ENCODE measurements at places on chromosomes 16 and 17.

GRCh38 chr17:18314059-18314730, 599 bp downstream of the TOP3A start:
- DNase-seq = no peak

DNA sequence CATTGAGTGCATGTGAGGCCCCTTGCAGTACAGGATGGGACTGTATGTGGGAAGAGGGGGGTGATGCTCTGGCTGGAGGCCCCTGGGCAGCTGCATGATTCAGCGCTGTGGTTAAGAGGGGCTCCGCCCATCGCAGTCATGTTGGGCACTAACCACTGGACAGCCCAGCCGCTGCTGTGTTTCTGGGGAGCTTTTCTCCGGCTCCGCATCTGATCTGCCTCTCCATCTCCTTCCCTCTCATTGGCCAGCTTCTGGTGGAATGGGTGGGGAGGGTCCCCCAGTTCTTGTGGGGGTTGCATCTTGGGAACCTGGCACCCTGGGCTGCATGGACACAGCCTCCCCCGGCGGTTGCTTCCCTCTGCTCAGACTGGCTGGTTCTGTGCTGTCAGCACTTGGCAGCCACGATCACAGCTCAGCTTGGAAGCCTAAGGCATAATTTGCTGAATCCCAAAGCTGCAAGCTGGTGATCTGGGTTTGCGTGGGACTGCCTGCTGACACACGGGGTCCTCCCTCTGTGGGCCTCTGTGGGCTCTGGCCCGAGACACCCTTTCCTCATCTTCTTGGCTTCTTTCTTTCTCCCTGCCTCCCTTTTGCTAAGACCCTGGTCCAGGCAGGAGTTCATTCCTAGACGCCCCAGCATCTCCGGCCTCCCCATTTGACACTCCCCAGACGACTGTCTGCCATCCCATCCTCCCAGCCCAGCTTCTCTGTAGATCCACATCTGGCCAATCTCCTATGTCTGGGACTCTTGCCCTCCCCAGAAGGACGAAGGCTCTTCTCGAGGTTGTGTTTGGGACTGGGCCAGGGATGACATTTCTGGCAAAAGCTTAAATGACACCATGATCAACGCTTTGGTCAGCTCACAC, 168.3 kb downstream of the SEC14L1 start:
- DNase-seq = no peak

- no peak for DNase-seq
Measured at GRCh38 chr16:6803176-6803575, 529.5 kb upstream of the RBFOX1 start.

DNA sequence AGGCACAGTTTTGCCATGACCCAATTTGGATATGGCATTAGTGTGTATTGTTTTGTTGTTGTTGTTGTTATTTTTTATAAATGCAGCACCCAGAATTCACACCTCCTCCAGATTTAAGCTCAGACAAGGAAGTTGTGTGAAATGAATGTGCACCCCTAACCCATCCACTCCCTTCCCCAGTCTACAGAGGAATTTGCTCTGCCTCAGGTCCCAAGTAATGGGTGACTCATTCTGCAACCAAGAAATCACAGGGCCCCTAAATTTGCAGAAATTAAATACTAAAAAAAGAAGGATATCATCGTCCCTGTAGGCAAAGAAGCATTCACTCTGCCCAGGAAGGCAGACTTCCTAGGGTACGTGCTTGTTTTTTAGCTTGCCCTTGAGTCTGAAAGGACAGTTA, 62.3 kb downstream of the CLEC16A start:
- DNase-seq = no peak

- DNase-seq = no peak
Measured at GRCh38 chr17:50918071-50918932, 52.1 kb upstream of the TOB1 start.

DNA sequence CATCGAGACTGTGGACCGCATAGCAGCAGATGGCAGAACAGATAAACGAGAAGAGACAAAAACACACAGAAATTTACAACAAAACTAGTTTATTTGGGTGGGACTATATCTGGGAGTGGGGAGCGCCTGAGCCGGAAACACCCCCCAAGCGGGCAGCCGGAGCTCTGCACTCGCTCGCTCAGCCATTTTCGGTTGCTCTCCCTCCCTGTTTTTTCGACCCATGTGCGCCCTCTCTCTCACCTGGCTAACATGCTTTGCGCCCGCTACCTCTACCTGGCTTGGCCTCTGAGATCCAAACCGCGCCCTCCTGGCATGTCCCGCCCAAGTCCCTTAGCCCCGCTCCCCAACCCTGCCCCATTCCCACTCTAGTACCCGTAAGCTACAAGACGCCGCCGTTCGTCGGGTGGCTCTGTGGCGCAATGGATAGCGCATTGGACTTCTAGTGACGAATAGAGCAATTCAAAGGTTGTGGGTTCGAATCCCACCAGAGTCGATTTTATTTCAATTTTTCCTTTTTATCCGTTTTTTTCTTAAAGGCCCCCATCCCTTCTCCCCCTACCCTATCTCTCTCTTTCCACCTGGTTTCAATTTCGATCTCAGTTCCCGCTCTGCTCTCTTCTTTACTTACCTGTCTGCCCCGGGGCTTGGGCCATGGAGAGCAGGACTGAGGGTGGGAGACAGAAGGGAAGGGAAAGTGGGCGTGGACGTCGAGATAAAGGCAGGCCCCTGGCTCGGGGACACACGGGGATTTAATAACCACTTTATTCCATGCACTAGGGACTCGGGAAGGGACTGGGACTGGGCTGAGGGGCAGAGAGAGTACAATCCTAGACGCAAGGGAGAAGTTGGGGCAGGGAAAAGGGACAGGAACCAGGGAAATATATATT, 2.4 kb upstream of the ALOXE3 start:
- no peak for DNase-seq

DNA sequence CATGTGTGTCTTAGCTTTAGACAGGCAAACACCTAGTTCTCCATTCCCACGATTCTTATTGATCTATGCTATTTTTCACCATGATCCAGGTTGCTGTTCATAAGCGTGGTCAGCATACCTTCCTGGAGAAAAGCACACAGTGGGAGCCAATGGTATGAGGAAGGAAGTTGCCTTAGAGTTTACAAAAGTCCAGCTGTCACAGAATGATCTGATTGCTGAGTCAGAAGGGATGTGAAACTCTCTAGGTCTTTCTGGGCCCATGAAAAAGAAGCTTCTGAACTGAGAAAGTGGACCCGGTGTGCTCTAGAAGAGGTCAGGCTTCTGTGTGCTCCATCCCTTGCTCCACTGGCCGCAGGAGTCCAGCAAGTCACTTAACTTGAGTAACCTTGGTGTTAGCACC, 71.0 kb upstream of the CCL1 start:
- DNase-seq = no peak

- peak; percentile 15 for DNase-seq
Measured at GRCh38 chr17:67246653-67247415, 1.8 kb upstream of the HELZ start.

DNA sequence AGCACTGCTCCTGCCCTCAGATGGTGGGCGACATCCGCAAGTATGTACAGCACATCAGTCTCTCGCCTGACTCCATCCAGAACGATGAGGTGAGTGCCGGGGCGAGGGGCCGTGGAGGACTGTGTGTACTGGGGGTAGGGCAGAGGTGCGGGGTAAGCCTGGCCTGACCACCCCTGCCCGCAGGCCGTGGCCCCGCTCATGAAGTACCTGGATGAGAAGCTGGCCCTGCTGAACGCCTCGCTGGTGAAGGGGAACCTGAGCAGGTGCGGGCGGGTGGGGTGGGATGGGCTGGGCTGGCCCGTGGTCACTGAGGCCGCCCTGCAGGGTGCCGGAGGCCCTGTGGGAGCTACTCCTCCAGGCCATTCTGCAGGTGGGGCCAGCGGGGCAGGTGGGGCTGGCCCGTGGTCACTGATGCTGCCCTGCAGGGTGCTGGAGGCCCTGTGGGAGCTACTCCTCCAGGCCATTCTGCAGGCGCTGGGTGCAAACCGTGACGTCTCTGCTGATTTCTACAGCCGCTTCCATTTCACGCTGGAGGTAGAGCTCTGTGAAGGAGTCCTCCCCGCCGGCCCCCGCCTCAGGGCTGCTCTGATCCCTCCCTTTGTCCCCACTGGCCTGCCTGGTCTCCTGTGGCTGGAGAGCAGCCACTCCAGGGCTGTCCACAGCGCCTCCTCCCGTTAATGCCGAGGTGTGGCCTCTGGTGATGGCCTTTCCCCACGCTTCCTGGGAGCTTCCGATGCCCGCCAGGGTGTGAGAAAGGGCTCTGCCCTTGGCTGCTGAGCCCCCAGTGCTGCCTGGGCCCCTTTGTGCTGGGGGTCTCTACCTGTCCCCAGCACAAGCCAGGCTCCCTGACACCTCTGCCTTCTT, 5.0 kb downstream of the TSR3 start:
- DNase-seq = no peak

- DNase-seq = no peak
Measured at GRCh38 chr16:77571115-77571862, 136.5 kb upstream of the ADAMTS18 start.

GRCh38 chr17:36672403-36672918, 71.1 kb downstream of the MRM1 start:
- DNase-seq = no peak

DNA sequence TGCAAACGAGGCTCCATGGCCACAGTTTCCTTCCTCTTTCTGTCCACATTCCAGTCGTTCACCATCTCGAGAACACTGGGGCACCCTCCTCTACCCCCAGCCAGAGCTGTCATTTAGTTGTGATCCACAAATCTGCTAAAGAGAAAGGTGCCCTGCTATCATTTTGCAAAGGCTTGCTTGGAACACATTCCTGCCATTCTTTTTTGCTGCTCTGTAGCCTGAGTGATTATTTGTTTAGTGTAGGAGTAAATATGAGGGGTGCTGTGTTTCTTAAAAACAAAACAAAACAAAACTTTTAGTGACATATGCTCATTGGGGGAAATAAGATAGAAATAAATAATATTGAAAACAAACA, 166.7 kb downstream of the PRKCA start:
- DNase-seq = no peak

- no peak for DNase-seq
Measured at GRCh38 chr16:87295259-87295658, 21.9 kb downstream of the C16orf95 start.

GRCh38 chr17:33684735-33685134, 391.6 kb upstream of the ASIC2 start:
- DNase-seq = no peak

DNA sequence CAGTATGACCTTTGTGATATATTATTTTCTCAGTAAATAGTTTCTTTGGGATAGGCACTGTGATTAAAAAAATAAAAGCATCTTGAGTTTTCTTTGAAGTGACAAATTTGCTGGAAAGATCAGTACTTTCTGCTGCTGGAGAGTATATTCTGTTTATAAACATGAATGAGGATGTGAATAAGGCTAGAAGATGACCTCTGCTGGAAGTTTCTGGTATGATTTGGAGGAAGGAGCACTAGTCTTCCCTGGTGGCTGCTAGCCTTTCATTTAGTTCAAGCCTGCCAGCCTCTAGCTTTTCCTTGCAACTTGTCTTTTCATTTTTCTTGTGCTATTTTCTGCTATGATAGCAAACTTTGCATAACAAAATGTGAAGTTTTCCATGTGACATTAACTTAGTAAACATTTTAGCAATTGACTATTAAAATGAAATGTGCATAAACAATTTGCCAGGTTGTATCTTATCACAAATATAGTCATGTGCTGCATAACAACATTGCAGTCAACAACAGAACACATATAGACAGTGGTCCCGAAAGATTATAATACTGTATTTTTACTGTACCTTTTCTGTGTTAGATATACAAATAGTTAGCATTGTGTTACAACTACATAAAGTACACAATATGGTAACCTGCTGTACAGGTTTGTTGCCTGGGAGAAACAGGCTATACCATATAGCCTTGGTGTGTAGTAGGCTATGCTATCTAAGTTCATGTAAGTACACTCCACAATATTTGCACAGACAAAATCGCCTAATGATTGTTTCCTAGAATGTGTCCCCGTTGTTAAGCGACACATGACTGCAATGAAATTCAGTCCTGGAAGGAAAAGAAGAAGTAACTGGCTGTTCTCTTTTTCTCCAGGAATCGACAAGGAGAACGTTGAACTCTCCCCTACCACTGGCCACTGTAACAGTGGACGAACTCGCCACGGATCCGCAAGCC, 18.1 kb upstream of the RAB11FIP4 start:
- DNase-seq = no peak

DNA sequence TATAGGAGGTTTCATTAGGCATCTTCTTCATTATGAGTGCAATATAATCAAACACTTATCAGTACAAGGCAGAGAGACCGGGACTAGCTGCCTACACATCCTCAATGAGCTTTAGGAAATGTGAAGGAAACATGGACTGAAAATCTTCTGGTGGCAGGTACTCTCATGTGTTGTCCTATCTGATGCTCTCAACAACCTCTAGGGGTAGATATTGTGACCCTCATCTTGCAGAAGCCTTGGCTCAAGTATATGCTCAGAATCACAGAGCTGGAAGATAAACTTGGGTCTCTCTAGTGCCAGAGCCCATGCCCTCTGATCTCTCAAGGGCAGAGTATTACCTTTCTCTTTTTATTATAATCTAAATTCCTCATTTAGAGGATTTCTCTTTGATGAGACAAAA, 181.6 kb upstream of the C17orf78 start:
- DNase-seq = no peak

- no peak for DNase-seq
Measured at GRCh38 chr16:69917739-69918138, 33.4 kb upstream of the CLEC18A start.

DNA sequence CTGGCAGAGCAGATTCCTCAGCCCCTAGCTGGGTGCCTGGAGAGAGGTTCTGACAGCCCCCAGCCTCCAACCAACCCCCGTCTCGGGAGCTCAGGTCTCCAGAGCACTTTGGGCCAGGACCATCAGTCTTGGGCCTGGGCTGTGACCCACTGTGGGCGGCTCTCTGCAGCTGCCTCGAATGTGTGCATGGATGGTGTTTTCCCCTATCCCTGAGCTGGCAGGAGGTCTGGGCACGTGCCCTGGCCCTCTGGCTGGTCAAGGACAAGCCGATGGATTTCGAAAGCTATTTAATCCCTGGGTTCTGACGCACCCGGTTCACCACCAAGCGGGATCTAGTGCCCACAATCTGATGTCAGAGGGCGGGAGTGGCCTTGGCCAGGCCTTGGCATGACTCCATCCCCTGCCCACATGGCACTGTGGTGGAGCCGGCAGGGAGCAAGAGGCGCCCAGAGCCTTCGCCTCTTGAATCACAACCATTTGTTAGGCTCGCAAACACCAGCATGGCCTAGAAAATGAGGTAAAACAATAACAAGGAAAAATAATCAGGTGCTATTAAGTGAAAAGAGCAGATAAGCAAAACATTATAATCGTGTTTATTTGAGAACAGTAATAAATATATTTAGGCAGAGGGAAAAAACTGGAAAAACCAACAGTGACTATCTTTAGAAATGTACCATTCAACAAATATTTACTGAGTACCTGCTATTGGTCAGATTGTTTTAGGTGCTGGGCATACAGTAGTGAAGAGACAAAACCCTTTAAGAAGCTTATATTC, 69.3 kb upstream of the TOB1 start:
- no peak for DNase-seq
